GOT3 (cell line): ENCODE measurements at places on chromosomes 11 and 22.

GRCh38 chr22:47082505-47082904 lies 320.1 kb downstream of the TBC1D22A start:
- no peak for DNase-seq

DNA sequence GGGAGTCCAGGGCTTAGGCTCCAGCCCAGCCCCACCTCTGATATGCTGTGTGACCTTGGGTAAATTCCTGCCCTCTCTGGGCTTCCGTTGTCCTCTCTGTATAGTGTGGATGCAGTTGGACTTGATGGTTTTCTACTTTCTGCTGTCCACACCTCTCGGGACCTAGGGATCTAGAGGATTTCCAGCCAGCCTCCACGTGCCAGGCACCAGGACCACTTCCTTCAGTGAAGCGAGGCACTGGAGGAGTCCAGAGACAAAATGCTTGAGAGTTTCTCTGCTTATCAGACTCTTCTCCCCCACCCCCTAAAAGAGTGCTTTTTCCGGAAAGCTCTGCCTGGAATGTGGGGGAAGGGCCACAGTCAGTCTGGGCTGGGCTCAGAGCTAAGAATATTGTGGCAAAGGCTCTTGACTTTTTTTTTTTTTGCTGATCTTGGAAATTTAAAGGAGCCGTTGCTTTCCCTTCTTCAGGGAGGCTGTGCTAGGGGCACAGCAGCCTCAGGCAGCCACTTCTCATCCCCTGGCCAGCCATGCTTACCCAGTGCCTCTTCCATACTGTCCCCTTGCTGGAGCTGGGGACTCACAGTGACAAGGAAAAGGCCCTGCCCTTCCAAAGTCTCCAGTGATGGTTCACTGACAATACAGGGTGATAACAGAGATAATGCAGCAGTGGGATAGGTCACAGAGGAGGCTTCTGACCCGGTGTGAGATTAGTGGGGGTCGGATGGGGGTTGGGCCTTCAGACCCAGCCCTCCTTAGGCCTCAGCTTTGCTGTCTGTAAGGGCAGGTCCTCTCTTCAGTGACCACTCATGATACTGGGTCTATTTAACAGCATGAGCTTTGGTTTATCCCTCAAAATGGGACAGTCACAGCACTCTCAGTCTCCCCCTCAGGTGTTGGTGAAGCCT lies 2.9 kb upstream of the SERPINH1 start:
- DNase-seq, result no peak

- no peak for DNase-seq
Observed at GRCh38 chr22:36331912-36332622, 55.7 kb downstream of the MYH9 start.

GRCh38 chr11:70247042-70247709 lies 23.3 kb upstream of the PPFIA1 start:
- DNase-seq, result no peak

DNA sequence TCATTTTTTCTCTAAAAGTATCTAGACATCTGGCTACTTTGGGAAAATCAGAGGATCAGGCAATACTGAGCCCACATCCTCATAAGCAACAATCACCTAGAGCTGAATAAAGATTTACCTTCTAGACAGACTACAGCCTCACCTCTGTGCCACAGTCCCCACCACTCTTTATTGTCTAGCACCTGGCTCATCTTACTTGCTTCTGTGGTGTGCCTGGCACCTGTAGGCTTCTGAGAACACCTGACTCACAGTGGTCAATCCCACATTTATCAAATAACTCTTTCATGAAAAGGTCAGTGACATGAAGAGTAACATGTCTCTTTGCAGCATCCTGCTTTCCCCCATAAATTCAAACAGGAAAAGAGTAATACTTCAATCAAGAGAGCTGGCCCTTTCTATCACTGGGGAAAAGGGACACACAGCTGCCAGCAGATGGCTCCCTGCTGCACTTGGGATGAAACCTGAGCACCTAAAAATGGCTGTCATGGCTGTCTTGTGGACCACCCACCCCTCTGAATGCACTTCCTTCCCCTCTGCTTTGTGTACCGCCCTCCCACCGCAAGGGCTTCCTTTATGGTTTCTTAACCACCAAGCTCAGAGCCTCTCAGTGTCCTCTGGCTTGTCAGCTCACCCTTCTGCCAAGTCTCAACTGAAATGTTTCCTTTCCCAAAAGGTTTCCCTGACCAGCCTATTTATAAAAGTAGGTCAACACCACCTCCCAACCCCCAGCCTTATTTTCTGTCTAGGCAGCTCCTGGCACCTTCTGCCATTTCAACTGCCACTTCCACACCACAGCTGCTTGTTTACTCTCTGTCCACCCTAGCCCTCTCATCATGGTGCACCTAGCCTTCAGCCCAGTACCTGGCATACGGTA lies 9.3 kb downstream of the TFIP11 start:
- no peak for DNase-seq
